OCI-LY7 (cell line): ENCODE measurements at places on chromosomes 13 and 19. TPM values are rescaled to one million over a fixed set of nuclear protein-coding genes. Genes with fewer than 3 reads are reported as not detected.

LRRC4B gene
- 0.29 TPM in 1 of 2 replicates, not detected in the other for total RNA-seq

IFI30 gene
- 117 and 170 TPM in 2 replicates for total RNA-seq

ZNF260 gene
- total RNA-seq, result 14.5 and 17.5 TPM in 2 replicates

STOML3 gene
- not detected in 2 replicates for total RNA-seq

FAM216B gene
- not detected in 2 replicates for total RNA-seq

SHISA7 gene
- not detected in 2 replicates for total RNA-seq

TNNI3 gene
- not detected in 2 replicates for total RNA-seq

GFY gene
- not detected in 2 replicates for total RNA-seq

FREM2 gene
- total RNA-seq, result not detected in 2 replicates

PNMA8A gene
- total RNA-seq, result not detected in 2 replicates

SHC2 gene
- total RNA-seq, result 0.48 and 0.65 TPM in 2 replicates

CNN1 gene
- not detected in 2 replicates for total RNA-seq

EBI3 gene
- not detected in 2 replicates for total RNA-seq

FFAR2 gene
- total RNA-seq, result not detected in 2 replicates

KCNN1 gene
- 0.57 and 0.61 TPM in 2 replicates for total RNA-seq

ZSCAN4 gene
- not detected in 2 replicates for total RNA-seq

KLF12 gene
- total RNA-seq, result 40.1 and 41.9 TPM in 2 replicates

ZNF132 gene
- total RNA-seq, result not detected in 2 replicates

TLE6 gene
- total RNA-seq, result 21.5 and 23.0 TPM in 2 replicates

INAFM1 gene
- 7.6 and 10.3 TPM in 2 replicates for total RNA-seq

CEACAM20 gene
- total RNA-seq, result not detected in 2 replicates

C1QTNF9B gene
- total RNA-seq, result not detected in 2 replicates

POMP gene
- 61.9 and 79.0 TPM in 2 replicates for total RNA-seq

KRTDAP gene
- total RNA-seq, result not detected in 2 replicates

MTUS2 gene
- total RNA-seq, result 9.8 TPM in 2 replicates
